Activated CD8-positive, alpha-beta memory T cell treated with anti-CD3 and anti-CD28 coated beads for 1 hour (primary cell): ENCODE measurements at places on chromosomes 16 and 17.

DNA sequence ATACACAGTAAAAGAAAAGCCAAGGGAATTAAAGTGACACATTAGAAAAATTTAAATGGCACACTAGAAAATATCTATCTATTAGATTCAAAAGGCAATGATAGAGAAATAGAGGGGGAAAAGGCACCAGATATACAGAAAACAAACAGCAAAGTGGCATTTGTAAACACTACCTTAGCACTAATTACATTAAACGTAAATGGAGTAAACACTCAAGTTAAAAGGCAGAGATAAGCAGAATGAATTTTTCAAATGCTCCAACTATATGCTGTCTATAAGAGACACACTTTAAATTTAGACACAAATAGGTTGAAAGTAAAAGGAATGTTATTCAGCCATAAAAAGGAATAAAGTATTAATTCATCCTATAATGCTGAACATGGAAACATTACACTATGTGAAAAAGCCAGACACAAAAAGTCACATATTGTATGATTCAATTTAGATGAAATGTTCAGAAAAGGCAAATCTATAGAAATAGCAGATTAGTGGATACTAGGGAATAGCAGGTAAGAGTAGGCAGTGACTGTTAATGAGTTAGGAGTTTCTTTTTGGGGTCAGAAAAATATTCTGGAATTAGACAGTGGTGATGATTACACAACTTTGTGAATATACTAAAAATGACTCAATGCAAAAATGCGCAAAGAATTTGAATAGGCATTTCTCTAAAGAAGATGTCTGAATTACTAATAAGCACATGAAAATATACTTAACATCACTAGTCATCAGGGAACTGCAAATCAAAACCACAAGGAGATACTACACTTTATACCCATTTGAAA lies 92.4 kb downstream of the BRIP1 start:
- DNase-seq = no peak

DNA sequence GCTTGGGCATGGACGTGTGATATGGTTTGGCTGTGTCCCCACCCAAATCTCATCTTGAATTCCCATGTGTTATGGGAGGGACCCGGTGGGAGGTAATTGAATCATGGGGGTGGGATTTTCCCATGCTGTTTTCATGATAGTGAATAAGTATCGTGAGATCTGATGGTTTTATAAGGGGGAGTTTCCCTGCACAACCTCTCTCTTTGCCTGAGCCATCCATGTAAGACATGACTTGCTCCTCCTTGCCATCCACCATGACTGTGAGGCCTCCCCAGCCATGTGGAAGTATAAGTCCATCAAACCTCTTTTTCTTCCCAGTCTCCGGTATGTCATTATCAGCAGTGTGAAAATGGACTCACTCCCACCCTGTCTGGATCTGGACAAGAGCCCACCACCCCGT lies 393.4 kb downstream of the SEC14L1 start:
- no peak for DNase-seq

- DNase-seq = no peak
Measured at GRCh38 chr16:70646260-70647241, at the start of gene IL34. IL34 (plus strand) TSS chr16:70646559; CDS start chr16:70646948, 389 bp downstream.

- DNase-seq = no peak
Measured at GRCh38 chr16:21101631-21102420, 48.8 kb downstream of the DNAH3 start.

GRCh38 chr17:73401911-73402310 lies 90.1 kb upstream of the CDC42EP4 start:
- no peak for DNase-seq
